ENCODE measurements at places on chromosomes 13 and 19. TPM values are rescaled to one million over a fixed set of nuclear protein-coding genes. Genes with fewer than 3 reads are reported as not detected.
A peak's percentile ranks its signal among the peaks of the same experiment; 100 is the strongest.

DNA sequence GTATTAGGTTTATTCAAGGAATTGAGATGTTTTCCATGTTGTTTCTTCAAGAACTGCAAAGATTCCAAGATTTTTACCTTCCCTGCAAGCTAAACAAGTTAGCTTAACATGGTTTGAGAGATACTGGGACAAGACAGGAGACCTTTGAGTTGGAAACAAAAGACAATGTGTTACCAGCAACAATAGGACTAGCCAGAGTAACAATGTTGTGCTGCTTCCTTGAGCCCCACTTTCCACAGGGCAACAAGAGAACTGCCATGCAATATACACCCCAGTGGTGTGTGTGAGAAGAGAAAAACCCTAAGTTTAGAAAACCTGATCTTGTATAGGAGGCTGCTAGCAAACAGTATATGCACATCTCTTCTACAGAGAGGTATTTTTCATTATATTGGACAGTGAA lies 264.6 kb downstream of the PCDH20 start:
- H3K4me1 ChIP-seq = no peaks in the 10 kb centered on the region
- no peaks in the 10 kb centered on the region for H3K27me3 ChIP-seq
- no peak for DNase-seq

The IGSF23 gene
- not detected for total RNA-seq

The CD70 gene
- 1.7 TPM for total RNA-seq

DNA sequence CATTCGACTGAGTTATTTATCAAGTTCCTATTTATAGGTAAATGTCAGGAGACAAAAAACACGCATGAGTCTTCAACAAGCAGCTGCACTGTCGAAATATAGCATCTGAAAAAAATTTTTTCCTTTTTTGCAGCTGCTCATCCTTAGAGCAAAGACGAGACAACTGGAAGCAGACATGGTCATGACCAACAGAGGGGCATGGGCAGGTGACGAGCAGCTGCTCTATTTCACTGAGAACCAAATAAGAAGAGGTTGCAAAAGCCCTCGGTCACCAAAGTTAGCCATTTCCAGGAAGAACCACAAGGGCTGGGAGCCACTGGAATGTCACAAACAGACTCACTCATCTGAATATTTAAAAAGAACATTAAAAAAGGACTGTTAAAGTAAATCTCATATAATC lies 22.2 kb downstream of the SOHLH2 start:
- no peak overlapping the region for H3K4me3 ChIP-seq
- no peak overlapping the region for H3K27ac ChIP-seq
- peaks cover 2% of the 10 kb centered on the region for H3K36me3 ChIP-seq

- no peaks in the 10 kb centered on the region for H3K27me3 ChIP-seq
- H3K36me3 ChIP-seq = no peaks in the 10 kb centered on the region
- peaks cover 2% of the 10 kb centered on the region for H3K4me1 ChIP-seq
- H3K27ac ChIP-seq = peak overlapping the region; percentile 84
Measured at GRCh38 chr13:112997188-112998130, 28.4 kb downstream of the MCF2L start.

DNA sequence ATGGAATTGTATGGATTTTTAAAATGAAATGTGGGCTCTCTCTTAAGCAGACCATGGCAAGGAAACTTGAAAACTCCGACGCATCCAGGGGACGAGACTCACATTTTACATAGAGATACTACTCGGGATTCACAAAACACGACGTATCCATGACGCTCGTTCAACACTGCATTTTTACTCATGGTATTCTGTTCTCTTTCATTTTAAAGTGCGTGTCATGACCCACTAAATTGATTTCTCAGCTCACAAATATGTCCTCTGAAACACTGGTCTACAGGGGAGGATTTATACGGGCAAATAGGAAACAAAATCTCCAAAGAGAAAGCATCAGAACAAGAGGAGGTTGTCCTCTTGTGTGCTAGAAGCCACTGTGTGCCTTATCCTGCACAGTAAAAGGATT lies 523.5 kb downstream of the MYO16 start:
- no peaks in the 10 kb centered on the region for H3K36me3 ChIP-seq
- no peak overlapping the region for H3K27ac ChIP-seq
- peaks cover 45% of the 10 kb centered on the region for H3K4me1 ChIP-seq
- no peak overlapping the region for H3K4me3 ChIP-seq
- DNase-seq = no peak

The DACT3 gene
- 1.8 TPM for total RNA-seq
